Pancreas (tissue), 10 donors: ENCODE measurements at places on chromosomes 11 and 22. TPM values are rescaled to one million over a fixed set of nuclear protein-coding genes. Genes with fewer than 3 reads are reported as not detected.

GRCh38 chr11:10762185-10762584 lies 11.1 kb downstream of the CTR9 start:
- DNase-seq, result no peak

The PDE2A gene
- 2.5 TPM for total RNA-seq

The KDM4D gene
- total RNA-seq, result 0.32 TPM

The SLC29A2 gene
- total RNA-seq, result 4.1 TPM

GRCh38 chr11:108609682-108610081 lies 16.1 kb upstream of the EXPH5 start:
- DNase-seq, result no peak

The MUC2 gene
- total RNA-seq, result 0.03 TPM

The MGAT3 gene
- 3.9 TPM for total RNA-seq

The PHRF1 gene
- total RNA-seq, result 14.3 TPM
